Activated B cell treated with CpG ODN at 0.5 μM for 24 hours (primary cell): ENCODE measurements at places on chromosomes 4 and X. TPM values are rescaled to one million over a fixed set of nuclear protein-coding genes. Genes with fewer than 3 reads are reported as not detected.

DNA sequence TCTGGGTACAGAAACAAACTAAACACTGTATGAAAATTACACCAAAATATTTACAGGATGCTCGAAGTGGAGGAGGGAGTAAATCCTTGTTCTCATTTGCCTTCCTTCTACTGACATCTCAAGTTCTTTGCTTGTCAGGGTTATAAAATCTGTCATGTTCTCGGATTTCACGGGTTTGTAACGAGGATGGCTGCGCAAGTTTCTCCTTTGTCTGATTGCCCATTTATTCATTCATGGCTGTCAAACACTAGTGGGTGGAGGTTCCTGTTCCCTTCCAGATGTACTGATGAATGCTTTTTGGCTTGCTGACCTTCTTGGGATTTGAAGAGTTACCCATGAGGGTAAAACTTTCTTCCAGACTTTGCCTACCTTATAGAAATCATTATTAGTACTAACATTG is 206.9 kb downstream of the SPCS3 start:
- no peak for DNase-seq

DNA sequence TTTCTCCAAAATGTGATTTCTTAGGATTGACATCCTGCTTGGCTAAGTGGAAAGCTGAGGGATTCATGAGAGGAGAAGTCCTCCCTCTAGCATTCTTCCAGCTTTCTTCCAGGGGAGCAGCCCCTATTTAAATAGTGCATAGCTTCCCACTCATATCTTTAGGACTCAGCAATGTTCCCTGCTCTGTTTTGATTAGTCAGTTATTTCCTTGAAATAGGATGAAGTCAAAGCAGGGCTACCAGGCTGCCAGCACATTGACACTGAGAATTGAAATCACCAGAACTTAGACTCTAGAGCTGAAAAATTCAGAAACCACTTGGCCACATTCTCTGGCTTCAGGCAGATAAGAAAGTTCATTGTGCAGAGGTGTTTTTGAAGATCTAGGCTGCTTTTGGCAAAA is 74.7 kb upstream of the SMAD1 start:
- no peak for DNase-seq

- DNase-seq, result no peak
These were observed 252.6 kb downstream of the CBR4 start for GRCh38 chr4:168757500-168757899.

- DNase-seq, result no peak
These were observed 9.2 kb upstream of the BMP3 start for GRCh38 chr4:81021142-81021944.

DNA sequence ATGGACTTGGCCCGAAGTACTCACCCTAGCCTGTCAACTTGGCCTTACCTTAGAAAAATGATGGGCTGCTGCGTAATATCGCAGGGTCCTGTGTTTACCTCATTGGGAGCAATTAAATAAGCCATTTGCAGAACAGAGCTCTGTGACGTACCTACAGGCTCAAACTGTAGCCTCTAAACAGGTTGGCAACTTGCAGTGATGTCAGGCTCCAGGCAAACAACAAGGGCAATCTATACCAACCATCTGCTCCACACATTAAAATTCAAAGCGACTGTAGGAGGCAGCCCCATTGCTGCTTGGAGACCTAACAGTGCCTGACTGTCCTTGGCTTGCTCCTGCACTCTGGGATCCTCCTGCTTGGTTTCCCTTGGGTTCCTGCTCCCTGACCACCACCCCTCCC is 17.2 kb downstream of the VGLL1 start:
- no peak for DNase-seq

GRCh38 chrX:151359931-151360871 is 36.8 kb upstream of the VMA21 start:
- peak; percentile 14 for DNase-seq

GRCh38 chr4:181138116-181138515 is 1105.1 kb upstream of the TENM3 start:
- DNase-seq, result no peak

DNA sequence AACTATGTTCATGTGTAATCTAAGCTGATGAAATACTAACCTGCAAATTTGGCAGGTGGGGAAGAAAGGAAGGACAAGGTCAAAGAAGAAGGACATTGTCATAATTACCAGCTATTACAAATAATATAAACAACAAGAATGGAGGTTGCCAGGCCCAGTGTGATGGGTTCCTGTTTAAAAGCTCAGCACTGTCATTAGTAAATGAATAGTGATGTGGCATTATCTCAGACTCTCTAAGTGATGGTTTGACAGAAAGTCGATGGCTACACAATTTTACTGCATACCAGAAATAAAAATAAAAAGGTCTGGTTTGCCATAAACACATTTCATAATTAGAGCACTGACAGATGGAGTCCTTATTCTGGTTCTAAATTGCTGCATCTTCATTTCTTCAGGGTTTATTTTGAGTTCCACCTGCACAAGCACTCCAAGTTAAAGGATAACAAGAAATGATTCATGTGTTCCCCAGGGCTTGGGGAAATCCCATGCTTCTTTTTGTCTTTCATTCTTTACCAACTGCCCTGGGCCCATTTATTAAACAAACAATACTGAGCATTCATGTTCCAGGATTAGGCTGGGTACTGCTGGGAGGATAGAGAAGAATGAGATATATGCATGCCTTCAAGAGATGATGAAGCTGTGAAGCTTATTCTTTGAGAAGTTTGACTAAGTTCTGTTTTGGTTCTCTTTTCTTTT is 367.8 kb upstream of the RASGEF1B start:
- DNase-seq, result no peak

DNA sequence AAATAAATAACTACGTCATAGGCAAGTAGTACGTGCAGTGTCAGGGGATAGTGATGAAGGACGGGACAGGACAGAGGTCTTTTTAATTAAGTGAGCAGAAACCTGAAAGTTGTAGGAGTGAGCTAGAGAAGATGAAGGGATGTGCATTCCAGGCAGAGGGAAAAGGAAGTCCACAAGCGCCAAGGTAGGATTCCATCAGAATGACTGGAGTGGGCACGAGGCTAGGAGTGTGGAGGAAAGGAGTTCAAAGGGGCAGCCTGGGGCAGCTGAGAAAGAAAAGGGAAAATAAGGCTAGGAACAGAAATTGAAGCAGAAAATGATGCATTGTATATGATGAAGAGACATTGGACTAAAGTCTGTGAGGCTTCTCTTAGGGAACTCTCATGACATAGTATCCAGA is 192.2 kb upstream of the TLL1 start:
- no peak for DNase-seq

- no peak for DNase-seq
These were observed 41.1 kb upstream of the IBSP start for GRCh38 chr4:87758270-87758669.

GRCh38 chrX:18946157-18946556 is 37.8 kb downstream of the PHKA2 start:
- DNase-seq, result no peak

GRCh38 chr4:4866124-4866865 is 6.8 kb downstream of the MSX1 start:
- no peak for DNase-seq

- DNase-seq, result no peak
These were observed 54.4 kb upstream of the GPR174 start for GRCh38 chrX:79089896-79090584.

- DNase-seq, result no peak
These were observed 147.5 kb downstream of the TSPAN5 start for GRCh38 chr4:98510757-98511517.

DNA sequence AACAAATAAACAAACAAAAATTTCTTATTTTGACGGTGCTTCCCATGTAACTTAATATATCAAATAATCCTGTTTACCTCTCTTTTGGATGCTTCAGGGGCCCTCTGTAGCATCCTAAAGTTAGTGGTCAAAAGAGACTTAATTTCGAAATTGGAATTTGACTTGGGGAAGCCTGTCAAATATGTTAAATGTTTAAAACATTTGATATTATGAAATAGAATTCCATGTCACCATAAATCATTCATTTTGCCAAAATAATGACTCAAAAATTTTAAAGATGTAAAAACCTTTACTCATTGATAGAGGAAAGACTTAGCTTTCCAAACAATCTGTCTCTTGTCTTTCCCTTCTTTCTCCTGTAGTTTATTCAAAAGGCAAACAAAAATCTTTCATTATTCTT is 20.6 kb upstream of the TEX13A start:
- DNase-seq, result no peak

- no peak for DNase-seq
These were observed 16.8 kb downstream of the ZFYVE28 start for GRCh38 chr4:2401610-2401983.

DNA sequence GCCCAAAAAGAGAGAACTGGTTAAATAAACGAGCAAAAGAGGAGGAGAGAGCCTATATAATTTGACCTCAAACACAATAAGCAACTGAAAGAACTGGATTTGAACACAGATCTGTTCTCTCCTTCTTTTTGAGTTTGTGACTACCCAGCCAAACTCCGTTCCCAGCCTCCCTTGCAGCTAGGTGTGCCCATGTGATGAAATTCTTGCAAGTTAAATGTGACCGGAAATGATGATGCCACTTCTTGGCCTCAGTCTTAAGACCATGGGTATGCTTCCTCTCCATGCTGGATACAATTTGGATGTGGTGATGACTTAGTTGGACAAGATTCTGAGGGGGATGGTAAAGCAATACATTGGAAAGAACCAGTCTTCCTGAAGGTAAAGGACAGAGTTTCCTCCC is 204.1 kb downstream of the PTTG2 start:
- no peak for DNase-seq

- no peak for DNase-seq
These were observed 310.5 kb downstream of the TENM3 start for GRCh38 chr4:182553653-182554052.

DNA sequence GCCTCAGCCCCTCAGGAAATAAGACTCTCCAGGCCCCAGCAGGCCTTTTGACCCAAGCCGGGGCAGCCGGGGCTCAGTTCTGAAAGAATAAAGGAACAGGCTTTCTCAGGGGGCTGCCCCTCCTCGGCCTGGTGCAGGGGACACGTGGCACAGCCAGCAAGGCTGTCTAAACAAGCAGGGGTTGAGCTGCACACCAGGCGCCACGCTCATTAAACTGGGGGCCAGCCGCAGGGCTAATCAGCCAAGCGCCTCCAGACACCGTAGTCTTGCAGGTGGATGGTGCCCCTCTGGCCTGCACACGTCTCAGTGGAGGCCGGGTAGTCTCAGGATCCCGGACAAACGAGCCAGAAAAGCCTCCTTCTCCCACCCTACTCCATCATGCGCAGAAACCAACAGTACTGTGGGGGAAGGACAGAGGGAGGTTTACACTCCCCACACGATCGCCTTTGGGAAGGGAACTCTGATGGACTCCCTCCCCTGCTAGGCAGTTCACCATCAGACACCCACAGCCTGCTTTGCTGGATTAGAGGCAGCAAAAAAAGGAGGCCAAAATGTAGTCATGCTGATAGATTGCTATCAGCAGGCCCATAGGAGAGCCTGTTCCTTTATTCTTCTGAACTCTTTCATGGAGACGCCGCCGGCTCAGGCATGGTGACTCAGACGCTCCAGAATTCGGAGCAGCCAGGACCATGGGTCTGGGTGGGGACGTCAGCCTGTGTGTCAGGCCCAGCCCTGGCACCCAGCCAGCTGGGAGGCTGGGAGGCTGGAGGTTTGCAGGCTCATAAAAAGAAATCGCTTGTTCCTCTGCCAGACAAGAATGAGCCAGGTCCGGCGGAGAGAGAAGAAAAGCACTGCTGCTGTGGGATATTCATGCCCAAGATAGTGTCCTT is 342.4 kb downstream of the BCOR start:
- no peak for DNase-seq

DNA sequence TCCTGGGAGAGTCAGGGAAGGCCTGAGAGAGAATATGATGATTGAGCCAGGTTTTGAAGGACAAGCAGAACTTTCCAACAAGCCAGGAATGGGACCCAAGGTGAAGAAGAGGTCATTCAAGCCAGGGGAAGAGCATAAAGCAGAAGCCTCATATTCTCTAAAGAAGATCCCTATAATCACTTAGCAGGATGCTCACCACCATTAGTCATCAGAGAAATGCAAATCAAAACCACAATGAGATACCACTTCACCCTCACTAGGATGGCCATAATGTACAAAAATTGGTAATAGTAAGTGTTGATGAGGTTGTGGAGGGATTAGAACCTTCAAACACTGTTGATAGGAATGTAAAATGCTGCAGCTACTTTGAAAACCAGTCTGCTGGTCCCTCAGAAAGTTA is 20.5 kb upstream of the SUPT20HL1 start:
- DNase-seq, result no peak

DNA sequence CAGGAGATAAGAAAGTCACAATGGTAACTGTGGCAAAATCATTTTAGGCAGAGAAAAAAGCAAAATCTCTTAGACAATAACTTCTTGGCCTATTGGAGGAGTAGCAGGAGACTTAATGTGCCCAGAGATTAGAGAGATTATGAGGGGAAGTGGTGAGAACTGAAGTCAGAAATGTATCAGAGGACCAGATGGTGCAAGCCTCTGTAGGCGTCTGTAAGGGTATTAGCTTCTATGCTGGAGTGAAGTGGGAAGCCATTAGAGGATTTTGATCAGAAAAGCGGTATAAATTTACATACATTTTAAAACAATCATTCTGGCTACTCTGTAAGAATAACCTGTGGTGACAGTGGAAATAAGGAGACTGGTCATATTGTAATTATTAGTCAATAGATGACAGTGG is 236.7 kb downstream of the FAT4 start:
- DNase-seq, result no peak

- DNase-seq, result no peak
These were observed 707.5 kb downstream of the PCDH7 start for GRCh38 chr4:31427691-31428090.

- no peak for DNase-seq
These were observed 314.1 kb downstream of the RAPGEF2 start for GRCh38 chr4:159416996-159417395.

DNA sequence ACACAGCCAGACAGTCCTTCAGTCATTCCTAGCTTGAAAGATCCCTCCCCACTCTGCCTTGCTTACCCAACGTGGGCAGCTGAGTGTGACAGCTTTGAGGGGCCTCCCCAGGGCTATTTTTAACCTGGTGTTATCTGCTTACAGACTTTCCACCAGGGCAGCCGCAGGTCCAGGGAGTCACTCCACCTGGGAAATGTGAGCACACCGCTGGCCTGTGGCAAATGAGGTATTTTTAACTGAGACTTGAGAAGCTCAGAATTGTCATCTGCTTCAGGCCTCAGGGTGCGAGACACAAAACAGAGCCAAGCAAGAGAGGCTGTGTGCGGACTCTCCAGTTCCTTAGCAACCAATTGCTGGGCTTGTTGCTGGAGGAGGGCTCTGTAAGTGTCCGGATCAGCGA is 13.0 kb downstream of the CORIN start:
- no peak for DNase-seq

Gene NDST4
- total RNA-seq, result not detected in 2 replicates

Gene IQCM
- total RNA-seq, result not detected in 2 replicates

Gene POU4F2
- total RNA-seq, result not detected in 2 replicates

Gene F8A1
- 26.1 and 30.9 TPM in 2 replicates for total RNA-seq

Gene SUPT20HL1
- total RNA-seq, result not detected in 2 replicates

Gene GNRHR
- not detected in 2 replicates for total RNA-seq
